Activated T-cell treated with anti-CD3 and anti-CD28 coated beads, Interleukin-2, amount 50 U/mL, for 1 hour (primary cell): ENCODE measurements at places on chromosomes 7 and 10.

DNA sequence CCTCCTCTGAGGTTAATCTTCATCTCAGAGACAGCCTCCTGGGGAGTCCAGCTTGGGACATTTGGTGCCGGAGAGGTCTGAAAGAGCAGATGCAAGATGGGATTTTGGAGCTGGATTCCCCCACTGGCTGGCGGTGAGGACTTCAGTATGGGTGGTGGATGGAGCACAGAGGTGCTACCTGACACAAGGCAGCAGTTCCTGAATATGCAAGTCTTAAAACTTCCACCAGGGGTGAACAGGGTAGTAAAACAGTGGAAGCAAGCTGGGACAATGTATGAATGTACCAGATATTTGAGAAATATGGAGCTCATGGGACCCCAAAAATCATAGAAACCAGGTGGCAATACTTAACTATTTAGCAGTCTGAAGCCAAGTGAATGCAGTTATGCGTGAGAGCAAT is 4.8 kb upstream of the TAF3 start:
- DNase-seq = no peak

GRCh38 chr10:115239761-115240160 is 146.6 kb downstream of the ATRNL1 start:
- no peak for DNase-seq

DNA sequence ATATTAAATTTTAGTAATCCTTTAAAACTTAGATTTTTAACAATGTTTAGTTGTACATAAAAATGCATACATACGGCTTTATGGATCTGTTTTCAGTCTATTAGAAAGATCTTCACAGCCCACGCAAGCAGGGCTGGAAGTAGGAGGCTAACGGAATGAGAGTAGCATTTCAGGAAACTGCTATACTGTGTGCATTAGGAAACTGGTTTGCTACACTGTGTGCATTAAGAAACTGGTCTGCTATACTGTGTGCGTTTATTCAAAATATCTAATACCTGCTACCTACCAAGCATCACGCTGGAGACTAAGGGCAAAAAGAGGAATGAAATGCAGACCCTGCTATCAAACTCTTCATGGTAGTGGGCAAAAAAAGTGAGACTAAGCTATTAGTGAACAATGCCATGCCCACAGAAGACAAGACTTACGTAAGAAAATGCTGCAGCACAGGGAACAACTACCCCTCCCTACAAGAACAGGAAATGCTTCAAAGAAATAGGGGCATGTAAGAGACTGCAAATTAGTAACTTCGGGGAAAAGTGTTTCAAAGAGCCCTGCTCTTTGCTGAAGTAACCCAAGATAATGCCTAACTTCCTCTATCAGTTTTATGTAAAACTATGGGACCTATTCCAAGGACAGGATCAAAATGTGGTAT is 11.3 kb downstream of the RAB11FIP2 start:
- no peak for DNase-seq

GRCh38 chr7:103989785-103990767 is 618 bp upstream of the RELN start:
- DNase-seq = no peak

DNA sequence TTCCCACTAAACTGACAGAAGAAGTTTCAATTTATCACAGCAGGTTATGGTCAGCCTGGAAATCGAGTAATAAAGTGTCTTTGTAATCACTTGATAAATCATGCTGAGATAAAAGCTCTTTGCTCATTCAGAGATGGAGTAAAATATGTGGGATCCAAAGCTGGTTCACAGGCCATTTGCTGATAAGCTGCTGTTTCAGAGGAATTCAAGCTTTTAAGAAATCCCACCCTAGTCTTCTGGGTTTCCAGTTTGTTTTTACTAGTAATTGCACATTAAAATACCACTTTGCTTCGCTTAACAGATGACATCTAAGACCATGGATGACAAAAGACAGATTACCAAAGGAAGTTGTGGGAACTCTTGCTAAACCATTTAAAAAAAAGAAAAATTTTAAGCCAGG is 37.4 kb upstream of the CDK6 start:
- no peak for DNase-seq

- no peak for DNase-seq
Measured at GRCh38 chr10:78205457-78206016, 171.9 kb downstream of the RPS24 start.
